ENCODE measurements at places on chromosomes 1 and 21.

DNA sequence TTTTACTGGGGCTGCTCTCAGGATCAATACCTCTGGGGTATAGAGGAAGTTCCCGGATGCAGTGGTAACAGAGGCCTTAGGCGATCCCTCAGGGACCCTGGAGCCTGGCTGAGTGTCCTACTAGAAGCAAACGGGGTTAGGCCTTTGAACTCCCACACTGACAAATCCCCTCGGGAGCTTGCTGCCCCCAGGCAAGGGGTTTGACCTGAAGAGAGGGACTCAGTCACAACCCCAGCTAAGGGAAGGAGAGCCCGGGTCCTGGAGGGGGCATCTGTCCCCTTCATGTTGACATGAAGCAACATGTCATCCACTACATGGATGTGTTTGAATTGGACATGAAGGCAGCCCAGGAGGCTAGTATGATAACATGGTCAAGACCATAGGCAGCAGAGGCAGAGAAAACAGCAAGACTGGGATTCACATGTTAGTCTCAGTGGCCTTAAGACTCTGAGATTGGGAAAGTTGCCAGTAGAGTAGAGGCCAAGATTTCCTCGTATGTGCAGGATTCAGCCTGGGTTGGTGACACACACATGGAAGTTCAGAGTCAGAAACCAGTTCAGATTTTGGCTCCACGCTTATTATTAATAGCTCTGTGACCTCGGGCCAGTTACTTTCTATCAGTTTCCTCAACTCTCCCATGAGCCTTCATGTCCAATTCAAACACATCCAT is 101.5 kb downstream of the KCNN3 start:
- peak; percentile 6 for DNase-seq

GRCh38 chr1:3557366-3557765 is 53.9 kb downstream of the MEGF6 start:
- DNase-seq = no peak

DNA sequence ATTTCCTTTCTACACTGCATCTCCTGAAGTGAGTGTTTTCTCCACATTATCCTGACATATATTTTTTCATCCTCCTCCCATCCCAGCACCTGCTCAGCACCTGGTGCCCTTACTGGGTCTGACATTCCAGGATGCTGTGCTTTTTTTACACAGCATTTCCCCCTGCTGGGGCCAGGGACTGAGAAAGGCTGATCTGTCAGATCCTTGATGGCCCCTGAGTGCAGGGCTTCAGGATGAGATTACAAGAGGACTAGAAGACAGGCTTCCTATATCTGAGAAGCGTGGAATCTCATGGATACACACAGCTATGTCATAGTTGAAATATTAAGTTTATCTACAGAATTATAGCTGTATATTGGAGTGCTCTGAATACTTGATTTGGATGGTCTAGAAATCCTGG is 24.4 kb downstream of the RCAN1 start:
- no peak for DNase-seq

DNA sequence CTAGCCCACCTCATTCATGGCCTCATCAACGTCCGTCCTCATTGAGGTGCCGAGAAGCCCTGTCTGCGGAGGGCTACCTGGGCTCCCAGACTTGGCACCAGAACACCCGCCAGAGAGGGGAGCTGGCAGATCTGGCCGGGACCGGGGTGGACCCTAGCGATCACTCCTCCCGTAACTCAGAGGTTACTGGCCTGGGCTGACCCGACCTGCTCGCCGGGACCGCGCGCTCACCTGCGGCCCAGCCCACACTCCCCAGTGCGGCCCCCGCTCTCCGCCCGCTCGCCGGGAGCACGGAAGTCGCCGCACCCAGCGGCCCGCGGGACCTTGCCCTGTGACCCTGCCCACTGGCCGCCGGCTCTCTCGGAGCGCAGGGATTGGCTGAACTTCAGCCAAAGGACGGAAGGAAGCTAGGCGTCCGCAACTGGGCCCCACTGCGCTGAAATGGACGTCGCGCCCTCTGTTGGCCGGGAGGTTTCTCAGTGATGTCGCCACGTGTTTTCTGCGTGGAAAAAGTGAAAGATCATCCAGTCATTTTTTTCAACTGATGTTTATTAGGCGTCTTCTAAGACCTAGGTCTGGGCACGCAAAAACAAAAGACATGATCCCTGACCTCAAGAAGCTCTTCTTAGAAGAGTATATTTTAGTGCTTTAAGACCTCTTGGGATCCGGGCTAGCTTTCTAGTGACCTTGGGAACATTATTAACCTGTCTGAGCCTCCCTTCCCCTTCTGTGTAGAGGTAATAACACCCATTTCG is at the start of gene SMIM12:
Gene SMIM12 (minus strand): TSS at position 304 of the 755 bp plus-strand sequence. CDS start 3,772 bp downstream, outside the sequence.
- DNase-seq = peak; percentile 95

DNA sequence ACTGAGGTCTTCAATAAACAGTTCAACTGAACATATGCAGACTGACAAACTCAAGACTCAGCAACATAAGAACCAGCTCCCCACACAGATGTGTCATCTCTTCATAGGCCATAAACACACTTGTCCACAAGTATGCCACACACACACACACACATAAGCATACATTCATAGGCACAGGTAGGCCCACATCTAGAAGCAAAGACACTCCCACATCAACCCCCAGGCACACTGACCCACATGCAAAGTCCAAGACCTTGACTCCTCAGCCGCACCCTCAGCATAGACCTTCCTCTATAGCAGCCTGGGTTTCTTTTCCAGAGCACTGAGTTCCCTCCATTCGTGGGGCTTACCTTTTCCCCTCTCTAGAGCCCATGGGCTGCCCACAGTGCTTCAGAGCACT is 1.4 kb downstream of the LAD1 start:
- DNase-seq = no peak

GRCh38 chr1:218361298-218362065 is 16.3 kb downstream of the TGFB2 start:
- peak; percentile 71 for DNase-seq

- no peak for DNase-seq
Observed at GRCh38 chr1:226134170-226135058, 52.1 kb downstream of the ACBD3 start.

DNA sequence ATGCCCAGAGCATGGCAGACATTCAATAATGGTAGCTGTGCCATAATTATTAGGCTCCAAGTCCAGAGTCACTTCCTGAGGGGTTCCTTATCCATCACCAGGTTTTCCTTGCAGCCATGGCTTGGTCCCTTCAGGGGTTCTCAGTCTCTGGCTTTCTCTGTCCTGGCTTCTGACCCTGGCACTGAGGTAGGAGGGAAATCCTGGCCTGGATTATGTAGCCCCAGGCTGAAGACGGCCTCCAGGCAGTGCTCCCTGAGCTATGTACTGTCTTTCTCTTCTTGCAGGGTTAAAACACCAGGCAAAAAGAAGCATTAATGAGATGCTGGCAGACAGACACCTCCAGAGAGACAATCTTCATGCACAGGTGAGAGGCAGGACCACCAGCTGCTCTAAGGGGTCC is 9.5 kb upstream of the PADI3 start:
- DNase-seq = peak; percentile 97

- DNase-seq = no peak
Observed at GRCh38 chr1:107293901-107294613, 153.2 kb downstream of the NTNG1 start.

- no peak for DNase-seq
Observed at GRCh38 chr1:115059316-115059715, 29.7 kb downstream of the TSHB start.

Data from iris pigment epithelial cell (primary cell).